ENCODE measurements at places on chromosomes 5 and 9. TPM values are rescaled to one million over a fixed set of nuclear protein-coding genes. Genes with fewer than 3 reads are reported as not detected.
A peak's percentile ranks its signal among the peaks of the same experiment; 100 is the strongest.

Gene ANKH
- polyA plus RNA-seq: 6.9 TPM

GRCh38 chr5:169795338-169795737, 158.3 kb downstream of the DOCK2 start:
- DNase-seq: no peak

- no peak for DNase-seq
These were observed 100.7 kb downstream of the GAS1 start for GRCh38 chr9:86846656-86847055.

DNA sequence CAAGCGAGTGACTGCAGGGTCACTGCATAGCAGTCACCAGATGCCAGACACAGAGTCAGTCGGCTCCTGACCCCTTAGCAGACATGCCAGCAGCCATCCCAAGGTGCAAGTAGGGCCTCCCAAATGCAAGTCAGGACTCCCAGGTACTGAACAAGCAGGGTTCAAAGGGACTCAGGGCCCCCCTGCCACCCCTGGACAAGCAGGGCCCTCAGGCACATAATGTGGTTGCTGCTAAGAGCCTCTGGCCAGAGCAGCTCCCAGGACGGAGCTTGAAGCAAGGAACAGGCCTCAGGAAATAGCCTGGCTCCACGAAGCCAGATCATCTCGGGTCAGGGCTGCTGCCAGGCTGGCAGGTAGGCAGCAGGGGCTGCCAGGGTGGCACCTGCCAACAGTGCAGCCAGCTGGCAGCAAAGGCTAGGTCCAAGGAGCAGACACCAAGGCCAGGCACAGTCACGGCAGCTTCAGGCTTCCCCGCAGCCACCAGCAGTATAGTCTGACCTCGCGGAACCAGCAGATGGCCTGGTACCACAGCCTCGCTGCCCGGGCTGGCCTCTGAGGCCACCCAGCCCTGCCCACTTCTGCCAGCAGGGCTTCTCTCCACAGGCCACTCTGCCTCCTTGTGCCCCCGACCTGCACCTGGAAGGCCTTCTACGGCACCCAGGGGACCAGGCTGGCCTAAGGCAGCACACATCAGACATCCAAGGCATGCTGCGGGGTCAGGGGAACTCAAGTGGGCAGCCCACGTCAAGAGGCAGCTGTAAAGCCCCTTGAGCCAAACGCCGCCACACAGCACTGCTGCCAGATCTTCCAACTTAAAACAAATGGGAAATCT, 7.4 kb downstream of the EEIG1 start:
- DNase-seq: no peak

DNA sequence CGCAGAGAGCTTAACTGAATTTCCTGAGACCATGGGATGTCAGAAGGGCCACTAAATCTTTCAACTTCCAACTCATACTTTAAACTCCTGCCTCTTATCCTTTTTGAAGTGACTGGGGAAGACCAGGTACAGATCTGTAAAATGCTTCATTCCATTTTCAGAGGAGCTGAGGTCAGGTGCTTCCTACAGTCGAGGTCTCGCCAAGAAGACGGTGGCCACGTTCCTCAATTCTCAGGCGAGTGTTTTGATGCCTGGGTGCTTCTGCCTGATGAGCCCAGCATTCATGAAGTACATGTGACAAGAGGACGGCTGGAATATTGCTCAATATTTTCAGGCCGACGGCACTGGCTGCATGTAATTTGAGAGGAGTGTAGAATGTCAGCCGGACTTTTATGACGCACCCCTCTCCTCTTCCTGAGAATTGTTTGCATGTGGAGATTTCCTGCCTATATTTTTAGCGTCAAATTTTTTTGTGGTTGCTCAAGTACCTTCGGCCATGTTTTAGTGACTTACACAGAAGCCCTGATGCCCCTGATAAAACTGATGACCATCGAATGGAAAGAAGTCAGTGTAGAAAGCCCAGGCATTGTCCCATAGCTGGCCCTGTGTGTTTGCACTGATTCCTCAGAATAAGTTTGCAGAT, 38.8 kb upstream of the GLRX start:
- DNase-seq: peak; percentile 82

- peak; percentile 74 for DNase-seq
These were observed 261.6 kb upstream of the VLDLR start for GRCh38 chr9:2359891-2360471.

DNA sequence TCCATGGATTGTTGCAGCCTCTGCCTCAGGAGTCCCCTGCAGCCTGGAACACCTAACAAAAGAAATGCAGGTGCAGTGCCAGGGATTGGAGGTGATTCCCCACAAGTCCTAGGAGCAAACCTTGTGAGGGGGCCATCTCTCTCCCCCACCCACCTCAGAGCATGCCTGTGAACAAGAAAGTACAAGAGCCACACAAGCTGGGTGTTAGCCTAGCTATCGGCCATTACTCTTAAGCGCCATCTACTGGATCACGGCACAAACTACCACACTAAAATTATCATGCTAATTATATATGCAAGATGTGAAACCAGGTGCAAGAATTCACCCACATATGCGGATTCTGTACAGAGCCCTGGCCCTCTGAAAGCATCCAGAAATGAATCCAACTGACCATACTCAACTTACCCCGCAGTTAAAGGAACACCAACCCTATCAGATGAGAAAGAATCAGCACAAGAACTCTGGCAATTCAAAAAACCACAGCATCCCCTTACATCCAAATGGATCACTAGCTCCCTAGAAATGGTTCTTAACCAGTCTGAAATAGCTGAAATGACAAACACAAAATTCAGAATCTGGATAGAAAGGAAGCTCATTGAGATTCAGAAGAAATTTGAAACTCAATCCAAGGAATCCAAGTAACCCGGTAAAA, 16.5 kb upstream of the PRSS3 start:
- no peak for DNase-seq

GRCh38 chr5:174409070-174409469, 315.3 kb upstream of the MSX2 start:
- no peak for DNase-seq

Gene FREM1
- polyA plus RNA-seq: 101 TPM

Gene IFNA7
- not detected for polyA plus RNA-seq

DNA sequence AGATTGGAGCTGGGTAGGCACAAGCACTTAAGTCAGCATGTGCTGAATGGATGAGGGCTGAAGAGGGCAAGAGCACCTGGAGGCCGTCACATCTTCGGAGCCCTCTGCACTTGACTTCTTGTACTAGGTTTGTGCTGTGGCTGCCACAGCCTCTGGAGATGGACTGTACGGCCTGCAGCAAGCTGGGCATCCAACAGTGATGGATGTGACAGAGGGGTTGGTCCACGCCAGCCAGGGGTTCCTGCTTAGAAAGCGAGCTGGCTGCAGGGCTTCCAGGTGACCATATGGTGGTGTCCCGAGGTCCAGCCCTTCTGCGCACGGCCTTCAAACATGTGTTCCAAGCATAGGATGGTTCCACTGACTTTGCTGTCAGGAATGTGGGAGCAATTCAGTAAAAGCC, 65.1 kb upstream of the PHYKPL start:
- DNase-seq: no peak

DNA sequence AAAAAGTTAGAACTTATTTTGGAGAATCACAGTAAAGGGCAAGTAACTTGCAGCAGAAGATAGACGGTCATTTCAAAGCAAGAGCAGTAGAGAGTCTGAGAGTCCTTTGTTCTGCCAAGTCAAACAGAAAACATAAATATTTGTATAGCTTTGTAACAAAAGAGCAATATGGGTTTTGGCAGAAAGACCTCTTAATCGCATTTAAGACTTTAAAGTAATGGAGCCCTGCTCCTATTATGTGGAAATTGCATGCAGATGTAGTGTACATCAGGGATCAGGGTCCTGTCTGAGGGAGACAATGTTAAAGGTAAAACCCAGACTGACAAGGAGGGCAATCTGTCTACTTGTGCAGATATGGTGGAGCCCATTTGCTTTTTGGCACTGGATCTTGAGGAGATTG, 87.2 kb downstream of the PGM5 start:
- peak; percentile 71 for DNase-seq

DNA sequence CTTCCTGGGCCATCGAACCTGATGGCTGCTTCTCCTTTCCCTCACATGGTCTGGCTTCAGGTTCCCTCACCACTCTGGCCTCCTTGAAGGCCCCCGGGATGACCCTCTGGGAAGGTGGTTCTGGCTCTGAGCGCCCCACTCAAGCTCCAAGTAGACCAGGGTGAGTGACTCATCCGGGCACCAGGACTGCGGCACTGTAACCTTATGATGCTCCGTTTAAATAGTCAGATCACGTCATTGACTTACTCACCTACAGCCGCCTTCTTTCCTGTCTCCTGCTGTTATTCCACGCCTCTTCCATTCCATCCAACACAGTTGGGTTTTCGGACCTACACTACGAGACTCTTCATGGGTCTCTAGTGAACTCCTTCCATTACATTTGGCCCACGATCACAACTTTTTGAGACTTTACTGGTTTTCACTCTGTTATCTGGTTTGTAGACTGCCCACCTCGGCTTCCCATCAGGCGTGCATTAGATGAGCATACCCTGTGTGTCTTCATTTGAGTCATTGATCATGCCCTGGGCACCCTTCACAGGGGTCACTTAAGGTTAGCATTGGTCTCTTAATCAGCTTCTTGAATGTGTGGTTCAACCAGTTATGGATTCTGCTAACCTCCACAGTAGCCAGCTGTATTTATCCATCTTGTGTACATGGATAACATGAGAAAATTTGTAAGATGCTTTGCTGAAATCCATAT, 138.8 kb upstream of the LMX1B start:
- no peak for DNase-seq

Gene SPOUT1
- 23.3 TPM for polyA plus RNA-seq

Gene ADAMTS16
- polyA plus RNA-seq: 0.58 TPM

DNA sequence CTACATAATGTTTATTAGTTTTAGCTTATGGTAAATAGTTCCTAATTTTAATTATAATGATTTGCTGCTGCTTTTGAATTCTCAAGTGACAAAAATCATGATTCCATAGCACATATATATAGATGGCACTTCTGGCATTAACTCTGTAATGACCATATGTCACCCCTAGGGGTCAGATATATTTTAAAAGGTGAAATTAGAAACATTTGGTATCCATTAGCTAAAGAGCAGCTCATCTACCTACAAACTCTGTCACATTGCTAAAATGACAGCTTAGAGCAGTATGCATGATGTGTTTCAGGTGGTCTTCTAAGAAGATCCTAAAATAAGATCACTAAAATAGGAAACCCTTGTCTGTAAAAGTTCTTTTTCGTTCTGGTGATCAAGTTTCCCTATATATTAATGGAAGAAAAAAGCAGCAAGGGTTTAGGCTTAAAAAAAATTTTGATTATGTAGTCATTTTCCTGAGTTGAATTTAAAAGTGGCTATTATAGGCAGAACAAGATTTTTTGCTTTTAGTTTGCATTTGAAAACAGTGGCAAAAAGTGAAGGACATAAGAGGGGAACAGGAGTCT, 157.7 kb upstream of the POU5F2 start:
- DNase-seq: no peak

- DNase-seq: no peak
These were observed 2.5 kb downstream of the NHP2 start for GRCh38 chr5:178150977-178151734.

DNA sequence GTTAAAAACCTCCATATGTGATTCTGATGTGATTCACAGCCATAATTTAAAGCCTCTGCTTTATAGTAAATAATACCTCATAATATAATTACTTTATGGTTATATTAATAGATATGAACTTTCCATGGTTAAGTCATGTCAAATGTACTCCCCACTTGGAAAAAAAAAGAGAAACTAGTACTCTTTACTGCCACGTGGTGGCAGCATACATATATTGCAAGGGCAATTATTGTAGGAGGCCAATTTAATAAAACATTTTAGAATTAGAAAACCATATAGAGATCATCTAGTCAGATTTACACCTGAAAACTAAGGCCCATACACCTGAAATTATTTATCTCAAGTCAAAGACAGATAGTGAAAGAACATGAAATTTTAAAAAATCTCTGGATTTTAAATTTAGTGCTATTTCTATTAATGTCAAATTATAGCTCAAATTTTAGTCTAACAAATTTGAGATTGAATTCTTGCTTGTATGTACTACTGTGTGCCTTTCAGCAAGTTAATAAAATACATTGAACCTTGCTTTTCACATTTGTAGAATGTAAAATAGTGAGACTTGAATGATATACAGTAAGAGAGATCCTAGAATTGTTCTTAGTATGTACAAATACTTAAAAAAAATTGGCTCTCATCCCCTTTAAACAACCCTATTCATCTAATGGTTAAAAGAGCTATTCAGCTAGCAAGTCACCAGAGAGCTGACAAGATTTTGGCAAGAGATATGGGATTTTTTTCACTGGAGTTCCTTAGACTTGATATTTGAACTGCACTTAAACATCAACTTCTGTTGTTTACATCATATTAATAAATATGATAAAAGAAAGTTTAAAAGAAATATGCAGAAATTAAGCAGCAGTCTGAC, 603.8 kb downstream of the TLE4 start:
- peak; percentile 23 for DNase-seq

Gene AK6
- 59.4 TPM for polyA plus RNA-seq

DNA sequence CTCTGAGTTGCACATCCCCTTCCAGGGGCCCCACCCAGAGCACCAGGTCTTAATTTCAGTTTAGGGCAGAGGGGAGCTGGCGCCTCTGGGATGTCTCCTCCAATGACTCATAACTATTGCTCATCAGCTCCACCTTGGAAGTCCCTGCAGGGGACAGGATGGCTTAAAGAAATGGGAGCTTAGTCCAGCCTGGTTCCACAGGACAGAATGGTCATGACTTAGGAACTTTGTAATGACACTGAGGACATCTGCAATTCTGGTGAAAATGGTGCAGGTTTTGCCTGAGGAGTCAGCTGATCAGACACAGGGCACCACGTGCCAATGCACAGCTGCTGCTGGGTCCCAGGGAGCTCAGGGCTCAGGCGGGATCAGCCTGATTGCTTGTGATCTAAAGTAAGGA, 16.4 kb upstream of the PPP1R26 start:
- DNase-seq: no peak

Gene ADGRD2
- polyA plus RNA-seq: 0.13 TPM

- DNase-seq: no peak
These were observed 208.9 kb downstream of the GOLPH3 start for GRCh38 chr5:31965227-31965626.

- DNase-seq: no peak
These were observed 57.7 kb upstream of the NXNL2 start for GRCh38 chr9:88477300-88477751.

Gene NMUR2
- polyA plus RNA-seq: 0.40 TPM

DNA sequence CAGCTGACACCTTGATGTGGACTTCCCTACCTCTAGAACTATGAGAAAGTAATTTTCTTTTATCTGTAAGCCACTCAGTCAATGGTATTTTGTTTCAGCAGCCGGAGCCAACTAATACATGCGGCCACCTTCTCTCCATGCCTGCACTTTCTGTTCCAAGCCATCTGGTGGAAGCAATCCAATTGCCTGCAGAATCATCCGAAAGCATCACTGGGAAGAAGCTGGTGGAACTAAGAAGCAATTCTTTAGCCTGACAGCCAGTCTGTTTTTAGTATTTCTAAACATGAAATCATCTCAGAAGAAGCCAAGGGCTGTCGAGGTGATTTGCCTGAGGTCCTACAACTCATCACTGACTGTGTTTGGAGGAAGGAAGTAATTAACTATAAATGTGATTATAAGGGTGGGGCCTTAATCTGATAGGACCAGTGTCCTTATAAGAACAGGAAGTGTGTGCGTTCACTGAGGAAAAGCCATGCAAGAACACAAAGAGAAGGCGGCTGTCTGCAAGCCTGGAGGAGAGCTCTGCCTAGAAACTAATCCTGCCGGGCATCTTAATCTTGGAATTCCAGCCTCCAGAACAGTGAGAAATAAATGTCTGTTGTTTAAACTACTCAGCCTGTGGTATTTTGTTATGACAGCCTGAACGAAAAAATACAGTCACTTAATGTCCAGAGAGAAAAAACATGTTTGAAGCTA, 49.1 kb downstream of the NXNL2 start:
- no peak for DNase-seq

Gene MLANA
- 1.6 TPM for polyA plus RNA-seq

- no peak for DNase-seq
These were observed 18.4 kb upstream of the ALDOB start for GRCh38 chr9:101453776-101454570.
